Ovary (tissue), 10 donors: ENCODE measurements at places on chromosomes 5 and 9.

DNA sequence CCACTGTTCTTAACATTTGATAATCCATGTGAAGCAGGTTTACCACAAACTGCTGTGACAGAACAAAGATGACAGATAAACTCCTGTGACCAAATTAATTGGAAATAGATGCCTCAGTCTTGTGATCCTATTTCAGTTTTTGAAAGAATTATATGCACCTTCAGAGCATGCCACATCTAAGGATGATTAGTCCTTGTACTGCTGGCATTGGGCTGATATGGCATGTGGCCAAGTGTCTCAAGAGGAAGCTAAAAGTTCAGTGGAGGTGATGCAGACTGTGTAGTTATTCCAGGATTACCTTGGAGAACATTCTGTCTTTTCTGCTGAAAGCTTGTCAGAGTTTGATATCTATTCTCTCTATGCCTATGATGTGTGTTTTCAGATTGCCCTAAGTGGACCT lies 314.4 kb upstream of the EFNA5 start:
- DNase-seq = no peak

DNA sequence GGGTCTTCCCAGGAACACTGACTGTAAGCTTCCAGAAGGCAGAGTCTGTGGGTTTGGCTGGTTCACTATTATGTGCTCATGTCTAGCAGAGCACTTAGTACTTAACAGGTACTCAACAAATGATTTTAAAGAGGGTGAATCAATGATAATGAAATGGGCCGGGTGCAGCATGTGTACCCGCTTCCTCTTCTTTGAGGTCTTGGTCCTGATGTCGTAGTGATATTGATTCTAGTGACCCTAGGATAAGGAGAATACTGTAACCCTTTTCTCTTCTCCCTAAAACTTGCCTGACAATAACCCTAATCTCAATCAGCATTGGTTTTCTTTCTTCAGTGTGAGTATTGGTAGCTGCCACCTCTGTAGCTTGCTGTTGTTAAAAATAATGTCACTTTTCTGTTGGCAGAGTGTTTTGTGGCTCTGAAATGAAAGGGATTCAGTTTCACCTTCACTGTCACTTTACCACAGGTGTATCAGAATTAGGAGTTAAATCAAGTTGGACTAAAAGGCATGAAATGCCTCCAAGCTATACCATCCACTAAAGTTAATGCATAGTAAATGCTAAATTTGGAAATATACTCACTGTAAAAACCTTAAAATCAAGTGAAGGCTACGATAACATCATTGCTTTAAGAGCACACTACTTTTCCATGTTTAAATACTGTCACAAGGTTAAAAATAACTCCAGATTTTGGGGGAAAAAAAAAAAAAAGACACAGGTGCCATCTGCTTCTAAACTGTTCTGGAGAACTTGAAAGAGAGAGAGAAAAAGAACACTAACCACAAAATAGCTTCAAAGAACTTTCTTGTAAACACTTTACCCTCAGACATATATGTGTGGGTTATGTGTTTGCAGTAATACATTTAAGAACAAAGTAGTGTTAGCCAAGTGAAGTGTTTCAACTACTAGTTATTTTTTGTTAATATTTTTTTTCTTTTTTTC lies 6.0 kb downstream of the CAMK4 start:
- no peak for DNase-seq

DNA sequence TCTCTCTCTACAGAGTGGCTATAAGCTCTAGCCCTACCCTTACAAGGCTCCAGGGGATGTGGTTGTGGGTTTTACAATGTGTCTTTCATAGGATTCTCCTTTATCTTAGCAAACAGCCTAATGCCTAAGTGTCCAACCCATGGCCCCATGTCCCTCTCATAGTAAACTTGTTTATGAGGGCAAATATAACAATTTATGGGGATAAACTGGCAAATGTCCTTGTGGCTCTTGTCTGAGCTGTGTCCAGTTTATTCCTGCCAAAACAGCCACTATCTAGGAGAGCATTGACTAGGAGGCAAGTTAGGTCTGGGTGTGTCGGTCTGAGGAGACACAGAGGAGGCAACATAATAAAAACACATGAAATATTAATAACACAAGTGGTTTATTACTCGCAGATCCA lies 335.1 kb downstream of the IZUMO3 start:
- no peak for DNase-seq

DNA sequence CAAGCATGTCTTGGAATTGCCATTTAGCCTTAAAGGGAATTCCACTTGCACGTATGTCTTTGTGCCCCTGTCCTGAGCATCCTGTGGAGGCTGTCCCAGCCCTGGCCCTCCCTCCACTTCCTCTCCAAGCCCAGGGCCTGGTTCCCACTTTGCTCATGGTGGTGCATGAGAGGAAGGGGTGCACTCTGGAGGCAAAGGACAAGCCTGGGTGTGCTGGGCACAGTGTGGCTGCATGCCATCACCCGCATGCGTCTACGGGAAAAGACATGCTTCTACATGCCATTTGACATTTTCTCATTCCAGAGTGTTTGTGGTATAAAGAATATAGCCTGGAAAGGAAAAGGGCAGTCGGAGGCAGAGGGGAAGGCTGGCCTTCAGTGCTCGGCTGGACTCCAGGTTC lies 7.2 kb upstream of the IRX2 start:
- no peak for DNase-seq

- no peak for DNase-seq
Observed at GRCh38 chr9:89481538-89481915, 16.4 kb downstream of the SEMA4D start.

DNA sequence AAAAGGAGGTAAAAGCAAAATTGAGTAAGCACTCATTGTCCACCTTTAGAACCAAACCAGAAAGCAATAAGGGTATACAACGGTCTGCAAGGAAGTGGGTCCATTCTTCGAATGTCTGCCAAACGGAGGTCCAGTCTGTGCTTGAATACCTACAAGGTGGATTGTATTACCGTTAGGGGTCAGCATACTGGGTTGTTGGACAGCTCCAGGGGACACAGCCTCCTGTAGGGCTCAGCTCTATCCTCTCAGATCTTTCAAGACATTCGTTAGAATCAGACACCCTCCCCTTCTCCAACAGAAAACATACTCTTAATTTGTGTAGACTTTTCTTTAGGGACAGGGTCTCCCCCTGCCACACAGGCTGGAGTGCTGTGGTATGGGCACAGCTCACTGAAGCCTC lies 5.5 kb downstream of the ASTN2 start:
- no peak for DNase-seq

DNA sequence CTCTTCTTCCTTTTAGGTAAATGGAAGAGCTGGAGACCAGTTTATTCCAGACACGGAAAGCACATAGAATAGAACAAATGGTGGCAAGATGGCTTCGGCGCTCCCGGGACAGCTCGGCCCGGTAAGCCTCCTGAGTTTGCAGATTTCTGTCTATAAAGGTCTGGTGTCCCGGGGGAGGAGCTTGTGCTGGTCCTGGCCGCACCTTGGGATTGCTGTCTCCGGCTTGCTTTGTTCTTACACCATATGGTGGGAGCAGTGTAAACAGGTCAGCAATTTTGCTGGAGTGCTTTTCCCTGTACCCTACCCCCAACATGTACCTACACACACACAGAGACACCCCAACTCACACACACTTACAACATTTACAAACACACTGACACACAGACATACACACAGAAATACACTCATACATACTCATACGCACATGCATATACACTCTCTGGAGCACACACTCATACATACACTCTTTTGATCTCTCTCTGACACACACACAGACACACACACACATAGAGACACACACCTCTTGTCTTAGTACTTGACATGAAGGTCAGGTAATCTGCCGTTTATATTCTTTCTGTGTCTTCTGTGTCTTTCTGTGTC lies 42.0 kb downstream of the FRMPD1 start:
- no peak for DNase-seq

DNA sequence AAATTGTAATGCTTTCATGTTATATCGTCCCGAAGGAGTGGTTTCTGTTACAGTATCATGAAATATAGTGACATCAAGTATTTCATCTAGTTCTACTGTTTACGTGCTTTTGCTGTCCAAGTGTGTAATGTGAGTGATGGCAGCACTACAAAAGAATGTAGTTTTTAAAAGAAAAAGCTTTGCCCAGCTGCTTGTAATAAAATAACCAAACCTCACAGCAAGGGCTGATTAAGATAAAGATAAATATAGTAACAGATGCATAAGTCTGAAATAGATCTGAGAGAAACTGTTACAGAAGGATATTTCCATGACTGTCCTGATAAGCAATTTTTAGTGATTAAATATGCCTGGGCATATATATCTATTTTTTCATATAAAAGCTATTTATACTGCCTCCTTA lies 106.4 kb downstream of the AUH start:
- no peak for DNase-seq

- no peak for DNase-seq
Observed at GRCh38 chr5:33398501-33398900, 42.3 kb upstream of the TARS1 start.

DNA sequence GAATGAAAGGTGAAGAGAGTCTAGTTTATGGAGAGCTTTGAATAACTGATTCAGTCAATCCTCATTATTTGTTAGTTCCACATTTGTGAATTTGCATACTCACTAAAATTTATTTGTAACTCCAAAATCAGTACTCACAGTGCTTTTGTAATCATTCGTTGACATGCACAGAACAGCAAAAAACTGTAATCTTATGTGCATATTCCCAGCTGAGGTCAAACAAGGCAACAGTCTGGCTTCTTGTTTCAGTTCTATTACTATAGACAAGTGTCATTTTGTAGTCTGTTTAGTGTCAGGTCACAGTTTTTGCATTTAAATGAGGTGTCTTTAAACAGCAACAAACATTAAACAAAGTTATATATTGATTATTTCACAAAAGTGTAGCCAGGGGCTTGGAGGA lies 142.5 kb downstream of the RNF180 start:
- DNase-seq = no peak

- DNase-seq = no peak
Observed at GRCh38 chr5:51691538-51692079, 308.4 kb downstream of the ISL1 start.

DNA sequence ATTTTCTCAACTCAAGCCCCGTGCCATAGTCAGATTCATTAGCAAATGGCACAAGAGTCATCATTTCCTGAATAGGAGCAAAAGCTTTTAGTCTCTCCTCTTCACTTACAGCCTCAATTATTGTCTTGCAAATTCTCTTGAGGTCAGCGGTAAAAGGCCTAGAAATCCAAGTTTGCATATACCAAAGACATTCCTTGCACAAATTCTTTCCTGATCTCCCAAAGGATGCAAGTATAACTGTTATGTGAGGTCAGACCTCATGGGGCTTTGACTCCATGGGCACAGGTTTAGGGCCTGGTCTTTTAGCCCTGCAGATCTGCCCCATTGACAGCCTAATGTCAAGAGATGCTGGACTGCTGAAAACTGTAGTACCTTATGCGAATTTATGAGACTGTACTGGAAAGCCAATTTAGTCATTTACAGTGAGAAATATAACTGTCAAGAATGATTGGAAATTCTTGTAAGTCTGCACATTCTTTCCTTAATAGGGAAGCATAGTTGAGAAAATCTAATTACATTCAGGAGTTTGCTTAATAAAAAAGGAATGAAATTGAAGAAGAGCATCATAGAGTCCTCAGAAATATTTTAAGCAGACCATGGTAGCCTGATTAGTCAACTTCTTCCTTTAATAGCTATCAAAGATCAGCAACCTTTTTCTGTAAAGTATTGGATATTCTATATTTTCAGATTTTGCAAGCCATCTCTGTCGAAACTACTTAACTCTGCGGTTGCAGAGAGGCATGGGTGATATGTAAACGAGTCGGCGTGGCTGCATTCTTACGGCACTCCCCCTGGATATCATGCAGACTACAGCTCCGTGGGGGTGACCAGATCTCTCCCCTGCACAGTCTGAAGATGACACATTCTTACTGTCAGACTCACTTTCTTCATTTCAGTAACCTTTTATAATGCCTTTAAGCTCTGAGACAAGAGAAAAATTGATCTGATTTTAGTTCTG lies 45.2 kb downstream of the GCNT4 start:
- no peak for DNase-seq

- DNase-seq = no peak
Observed at GRCh38 chr5:143509758-143510221, 106.3 kb upstream of the NR3C1 start.

- peak; percentile 77 for DNase-seq
Observed at GRCh38 chr9:33818167-33818846, 1.3 kb downstream of the UBE2R2 start.

DNA sequence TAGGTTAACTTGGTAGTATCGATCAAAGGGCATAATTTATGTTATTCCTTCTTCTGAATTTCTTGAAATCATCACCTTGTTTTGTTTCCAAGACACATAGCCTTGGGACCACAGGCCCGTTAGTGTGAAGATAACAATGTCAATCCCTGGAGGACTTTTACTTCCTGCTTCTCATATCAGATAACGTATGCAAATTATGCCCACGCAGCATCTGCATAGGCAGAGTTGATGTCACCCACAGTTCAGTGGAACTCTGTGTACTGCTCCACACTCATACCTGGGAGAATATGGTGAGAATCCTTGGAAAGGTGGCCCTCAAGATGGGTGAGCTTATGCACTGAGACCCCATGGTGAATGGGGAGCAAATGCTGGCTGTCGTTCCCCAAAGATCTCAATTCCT lies 95.0 kb downstream of the CFAP90 start:
- no peak for DNase-seq

- DNase-seq = no peak
Observed at GRCh38 chr5:10111571-10111970, 138.1 kb downstream of the ATPSCKMT start.

GRCh38 chr9:124684169-124684568 lies 86.9 kb downstream of the NR6A1 start:
- DNase-seq = no peak

DNA sequence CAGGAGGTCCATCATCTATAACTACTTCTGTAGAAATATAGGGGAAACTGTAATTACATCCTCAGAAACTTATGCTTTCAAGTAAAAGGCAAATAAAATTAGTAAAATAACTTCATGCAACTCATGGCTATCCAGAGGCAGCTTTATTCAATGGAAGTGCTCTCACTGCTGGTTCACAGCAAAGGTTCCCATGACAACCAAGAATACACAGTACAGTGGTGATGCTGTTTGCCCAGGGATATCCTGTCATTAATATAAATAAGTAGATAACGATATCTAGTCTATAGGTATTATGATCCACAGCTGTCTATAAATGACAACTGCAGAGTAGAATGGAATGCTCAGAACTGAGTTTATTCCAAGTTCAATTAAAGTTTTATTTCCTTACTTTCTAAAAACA lies 390.3 kb downstream of the PDE4D start:
- no peak for DNase-seq
